ENCODE measurements at places on chromosomes 4 and X. TPM values are rescaled to one million over a fixed set of nuclear protein-coding genes. Genes with fewer than 3 reads are reported as not detected.

DNA sequence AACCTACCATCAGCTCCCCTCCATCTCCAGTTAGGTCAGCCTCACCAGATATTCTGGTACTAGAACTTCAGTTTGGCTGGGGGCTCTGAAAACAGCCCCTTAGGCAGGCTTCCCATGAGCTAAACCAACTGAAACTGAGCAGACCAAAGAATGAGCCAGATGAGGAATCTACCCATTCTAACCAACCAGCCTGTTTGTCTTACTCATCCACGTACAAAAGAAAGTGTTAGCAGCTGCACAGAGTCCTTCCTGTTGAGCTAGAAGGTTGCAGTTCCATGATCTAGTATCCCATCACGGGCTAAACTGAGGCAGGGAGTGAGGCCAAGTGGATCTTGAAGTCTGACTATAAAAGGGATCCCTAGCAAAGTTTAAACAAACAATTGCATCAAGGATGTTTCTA lies 17.5 kb downstream of the MAGEA9B start:
- no peaks in the 10 kb centered on the region for H3K36me3 ChIP-seq
- DNase-seq: no peak
- H3K27me3 ChIP-seq: no peaks in the 10 kb centered on the region
- no peak overlapping the region for H3K27ac ChIP-seq

DNA sequence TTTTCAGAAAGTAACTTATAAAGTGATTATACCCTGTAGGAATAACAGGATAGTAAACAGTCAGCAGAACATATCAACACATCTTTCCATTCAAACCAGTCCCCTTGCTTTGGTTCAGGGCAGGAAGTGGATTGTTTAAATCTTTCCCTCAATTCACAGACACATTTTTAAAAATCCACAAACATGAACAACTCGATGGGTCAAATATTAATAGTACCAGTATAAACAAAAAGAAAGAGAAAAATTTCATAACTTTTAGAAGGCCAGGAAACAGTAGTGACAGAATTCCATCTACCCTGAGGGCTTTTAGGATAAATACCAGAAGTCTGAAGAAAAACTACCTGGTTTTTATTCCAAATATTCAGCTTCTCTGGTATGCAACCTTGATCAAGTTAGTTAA lies 1072.8 kb upstream of the PABPC4L start:
- no peak overlapping the region for H3K4me3 ChIP-seq
- no peaks in the 10 kb centered on the region for H3K27me3 ChIP-seq
- no peak for DNase-seq
- H3K36me3 ChIP-seq: no peaks in the 10 kb centered on the region
- no peaks in the 10 kb centered on the region for H3K4me1 ChIP-seq
- no peak overlapping the region for H3K27ac ChIP-seq

DNA sequence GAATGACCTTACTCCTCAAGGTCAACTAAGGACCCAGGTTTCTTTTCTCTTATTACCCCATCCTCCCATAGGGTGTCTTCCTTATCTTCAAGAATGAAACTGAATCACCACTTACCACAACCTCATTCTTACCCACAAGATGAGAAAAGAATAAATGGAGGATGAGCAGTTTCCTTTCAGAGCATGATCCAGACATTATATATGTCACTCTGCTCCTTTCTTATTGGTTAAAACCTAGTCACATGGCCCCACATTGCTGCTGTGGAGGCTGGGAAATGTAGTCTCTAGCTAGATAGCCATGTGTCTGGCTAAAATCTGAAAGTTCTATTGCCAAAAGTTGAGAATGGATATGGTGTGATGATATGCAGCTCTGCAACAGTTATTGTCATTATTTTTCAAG lies 62.4 kb upstream of the RAI2 start:
- no peak overlapping the region for H3K4me3 ChIP-seq
- H3K4me1 ChIP-seq: no peaks in the 10 kb centered on the region
- no peaks in the 10 kb centered on the region for H3K36me3 ChIP-seq
- H3K27me3 ChIP-seq: no peaks in the 10 kb centered on the region

DNA sequence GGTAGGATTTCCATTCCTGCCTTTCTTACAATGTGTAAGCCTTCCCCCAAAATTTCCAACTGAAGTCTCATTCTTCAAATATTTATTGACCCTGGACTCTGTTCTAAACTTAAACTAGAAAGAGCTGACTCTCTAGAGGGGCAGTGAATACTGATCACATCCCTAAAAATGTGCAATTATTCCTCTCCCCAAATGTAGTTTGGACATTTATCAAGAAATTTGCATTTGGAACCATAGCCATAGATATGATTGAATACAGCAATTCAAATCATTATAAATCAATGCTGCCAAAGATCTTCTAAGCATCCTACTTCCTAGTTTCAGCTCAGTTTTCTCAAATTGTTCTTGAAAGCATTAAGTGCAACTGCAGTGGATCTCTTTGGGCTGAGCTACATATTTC lies 525.7 kb downstream of the RAB28 start:
- H3K27ac ChIP-seq: no peak overlapping the region
- DNase-seq: no peak
- H3K4me3 ChIP-seq: no peak overlapping the region
- H3K36me3 ChIP-seq: no peaks in the 10 kb centered on the region
- no peaks in the 10 kb centered on the region for H3K27me3 ChIP-seq
- H3K4me1 ChIP-seq: peaks cover 12% of the 10 kb centered on the region

Gene USO1
- total RNA-seq: 89.7 TPM

DNA sequence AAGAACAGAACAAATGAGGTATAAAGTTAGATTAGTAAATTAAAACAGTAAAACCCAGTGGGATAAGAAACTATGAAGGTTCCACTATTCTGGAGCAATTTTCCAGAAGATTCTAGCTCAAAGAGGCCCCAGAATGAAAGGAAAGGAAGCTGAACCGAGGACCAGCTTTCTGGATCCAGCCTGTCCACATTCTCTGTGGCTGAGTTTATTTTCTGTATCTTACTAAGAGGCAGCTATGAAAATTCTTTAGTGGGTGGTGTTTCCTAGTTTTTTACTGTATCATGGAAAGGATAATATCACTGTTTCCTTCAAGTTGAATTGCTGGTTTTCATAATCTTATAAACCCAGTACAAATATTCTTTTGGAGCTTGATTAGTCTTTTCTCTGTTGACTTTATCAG lies 11.8 kb downstream of the DAPP1 start:
- H3K27ac ChIP-seq: no peak overlapping the region
- H3K27me3 ChIP-seq: no peaks in the 10 kb centered on the region
- H3K4me1 ChIP-seq: peaks cover 15% of the 10 kb centered on the region
- no peak overlapping the region for H3K4me3 ChIP-seq
